CD4-positive, alpha-beta T cell treated with Interleukin-15 for 4 hours (primary cell): ENCODE measurements at places on chromosomes 7 and 10.

DNA sequence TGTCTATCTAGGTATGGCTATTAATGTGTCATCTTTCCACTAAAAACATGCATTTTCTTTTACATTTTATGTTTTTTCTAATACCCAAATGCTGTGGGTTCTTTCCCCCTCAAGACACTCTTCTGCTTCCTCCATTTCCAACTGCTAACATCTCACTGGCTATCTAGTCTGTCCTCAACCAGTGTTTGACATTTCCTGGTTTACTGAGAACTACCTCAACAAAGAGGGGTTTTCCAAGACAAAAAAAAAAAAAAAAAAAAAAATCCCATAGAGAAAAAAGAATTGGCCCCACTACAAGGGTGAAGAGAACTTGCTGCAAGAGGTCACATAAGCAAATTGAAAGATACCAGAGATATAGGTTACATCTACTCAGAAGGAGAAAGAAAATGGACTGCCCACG, 359.7 kb downstream of the CRPPA start:
- no peak for DNase-seq

- no peak for DNase-seq
These were observed 718 bp upstream of the FZD1 start for GRCh38 chr7:91263384-91264045.

DNA sequence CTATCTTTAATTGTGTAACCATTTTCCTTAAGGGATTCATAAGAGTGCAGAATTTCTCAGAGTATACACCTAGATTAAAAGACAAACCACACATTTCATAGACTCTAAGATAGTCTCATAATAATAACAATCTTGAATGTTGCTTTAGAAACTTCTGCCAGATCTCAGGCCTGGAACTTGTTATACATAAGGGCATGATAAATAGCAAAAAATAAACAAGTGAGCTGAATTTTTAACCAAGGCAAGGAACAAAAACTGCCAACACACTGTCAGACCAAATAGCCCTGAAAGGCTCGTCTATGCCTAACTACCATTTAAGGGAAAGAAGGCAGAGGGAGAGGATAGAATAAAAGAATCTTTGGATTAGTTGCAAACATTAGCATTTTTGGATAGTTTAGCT, 65.8 kb upstream of the SEMA3C start:
- DNase-seq = no peak

DNA sequence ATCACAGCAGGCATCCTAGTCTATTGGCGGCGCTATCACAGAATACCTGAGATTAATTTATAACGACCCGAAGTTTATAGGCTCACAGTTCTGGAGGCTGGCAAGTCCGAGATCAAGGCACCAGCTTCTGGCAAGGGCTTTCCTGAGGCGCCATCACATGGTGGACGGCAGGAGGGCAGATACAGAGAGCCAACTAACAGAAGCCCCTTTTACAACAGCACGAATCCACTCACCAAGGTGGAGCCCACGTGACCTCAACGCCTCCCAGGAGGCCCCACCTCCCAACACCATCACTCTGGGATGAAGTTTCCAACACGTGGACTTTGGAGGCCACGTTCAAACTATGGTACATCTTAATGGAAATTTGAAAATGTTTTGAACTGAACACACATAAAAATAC, 255.3 kb downstream of the ELFN1 start:
- DNase-seq = no peak

DNA sequence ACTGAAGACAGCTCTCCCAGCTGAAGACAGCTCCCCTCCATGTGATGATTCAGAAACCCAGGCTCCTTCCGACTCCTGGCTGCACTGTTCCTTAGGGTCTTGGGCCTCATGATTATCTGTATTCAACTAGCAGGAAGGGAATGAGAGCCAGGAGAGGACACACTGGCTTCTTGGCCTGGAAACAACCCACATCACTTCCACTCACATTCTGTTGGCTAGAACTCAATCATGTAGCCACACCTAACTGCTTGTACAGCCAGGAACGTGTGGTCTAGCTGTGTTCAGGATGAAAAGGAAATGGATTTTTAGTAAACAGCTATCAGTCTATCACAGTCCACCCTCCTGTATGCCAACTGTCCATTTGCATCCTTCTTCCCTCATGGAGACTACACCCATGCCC, 30.5 kb upstream of the XPNPEP1 start:
- DNase-seq = no peak

- no peak for DNase-seq
These were observed 36.6 kb downstream of the SRRM3 start for GRCh38 chr7:76238326-76238725.

DNA sequence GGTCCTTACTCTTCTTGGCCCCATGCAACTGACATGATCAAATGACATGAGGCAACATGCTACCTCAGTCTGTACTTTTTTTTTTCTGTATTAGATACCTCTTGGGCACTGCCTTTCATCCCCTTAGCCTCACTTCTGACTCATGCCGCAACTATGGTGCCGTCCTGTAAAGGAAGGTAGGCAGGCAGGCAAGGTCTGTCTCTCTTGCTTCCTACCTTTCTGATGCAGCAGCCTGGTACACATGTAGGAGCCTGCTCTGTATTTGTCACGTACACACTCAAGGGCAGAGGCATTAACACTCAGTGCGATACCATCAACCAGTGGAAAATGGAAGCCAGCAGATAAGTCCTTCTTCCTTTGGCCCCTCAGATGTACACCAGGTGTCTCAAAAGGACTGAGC, 146.7 kb downstream of the ATE1 start:
- no peak for DNase-seq

DNA sequence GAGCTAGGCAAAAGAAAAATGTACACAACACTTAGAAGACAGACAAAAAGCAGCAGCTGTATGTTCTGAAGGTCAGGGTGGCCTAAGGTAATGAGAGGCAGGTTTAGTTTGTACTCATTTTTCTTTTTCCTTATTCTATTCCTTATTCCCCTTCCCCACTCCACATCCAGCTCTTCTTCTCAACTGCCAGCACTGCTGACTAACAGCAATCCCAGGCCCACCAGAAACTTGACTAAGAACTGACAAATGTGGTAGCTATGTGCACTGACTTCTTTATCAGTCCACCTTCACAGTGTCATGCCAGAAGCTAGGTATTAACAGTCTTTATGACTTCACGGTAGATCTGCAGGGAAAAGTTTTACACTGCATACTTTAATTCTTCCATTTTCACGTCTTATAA, 6.1 kb downstream of the COPG2 start:
- no peak for DNase-seq

DNA sequence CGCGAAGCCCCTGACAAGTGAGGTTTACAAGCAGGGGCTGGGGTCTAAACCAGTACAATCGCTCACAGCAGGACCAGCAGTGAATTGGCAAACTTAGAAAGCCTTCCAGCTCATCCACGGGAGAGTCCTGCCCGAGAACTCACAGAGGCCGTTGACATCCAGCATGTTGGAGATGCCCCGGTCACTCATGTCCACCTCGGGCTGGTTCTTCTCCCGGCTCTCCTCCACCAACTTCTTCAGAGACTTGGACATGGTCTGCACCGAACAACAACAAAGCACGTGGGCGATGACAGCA, 447 bp downstream of the RSU1 start:
- DNase-seq = no peak

GRCh38 chr10:88092973-88093372, 229.5 kb downstream of the PTEN start:
- no peak for DNase-seq

DNA sequence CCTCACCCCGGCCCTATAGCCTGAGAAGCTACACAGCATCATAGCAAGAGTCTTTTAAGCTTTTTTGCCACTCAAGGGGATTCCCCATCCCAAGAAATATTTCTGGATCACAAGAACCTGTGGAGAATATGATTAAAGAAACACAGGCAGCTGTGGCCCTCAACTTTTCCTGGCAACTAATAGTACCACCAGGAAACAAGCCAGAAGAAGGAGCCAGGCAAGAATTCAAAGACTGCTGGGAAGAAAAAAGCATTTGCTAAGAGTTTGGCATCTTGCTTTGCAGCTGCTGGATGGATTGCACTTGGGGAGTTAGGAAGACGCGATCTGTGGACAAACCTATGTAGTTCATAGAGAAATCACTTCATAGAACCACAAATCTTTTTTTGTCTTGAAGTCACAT, 437.8 kb downstream of the PLXDC2 start:
- DNase-seq = no peak
